ENCODE measurements at places on chromosomes 16 and 17.

GRCh38 chr16:81632392-81633146 lies 146.5 kb upstream of the PLCG2 start:
- DNase-seq, result no peak

GRCh38 chr17:55386796-55387332 lies 34.8 kb downstream of the MMD start:
- no peak for DNase-seq

- DNase-seq, result no peak
These were observed 142.4 kb upstream of the SOX9 start for GRCh38 chr17:71978435-71978834.

GRCh38 chr16:72060405-72060804 lies 2.6 kb upstream of the HPR start:
- no peak for DNase-seq

DNA sequence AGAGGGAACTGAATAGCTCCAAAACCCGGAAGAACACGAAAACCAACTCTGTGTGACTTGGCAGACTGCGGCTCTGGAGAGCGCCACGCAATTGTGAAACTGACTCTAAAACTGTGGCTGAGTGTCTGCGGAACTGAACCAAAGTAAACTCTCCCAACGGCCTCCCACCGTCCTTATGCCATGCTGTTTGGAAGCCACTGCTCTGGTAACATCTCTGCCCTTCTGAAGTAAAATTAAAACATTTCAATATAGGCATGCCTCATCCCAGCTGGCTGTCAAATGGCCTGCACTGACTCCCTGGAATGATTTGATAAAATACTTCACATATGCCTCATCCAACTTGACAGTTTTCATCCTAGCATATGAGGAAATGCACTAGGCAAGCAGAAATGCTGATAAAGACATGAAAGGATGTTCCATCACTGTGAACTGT lies 70.2 kb downstream of the PARN start:
- no peak for DNase-seq

DNA sequence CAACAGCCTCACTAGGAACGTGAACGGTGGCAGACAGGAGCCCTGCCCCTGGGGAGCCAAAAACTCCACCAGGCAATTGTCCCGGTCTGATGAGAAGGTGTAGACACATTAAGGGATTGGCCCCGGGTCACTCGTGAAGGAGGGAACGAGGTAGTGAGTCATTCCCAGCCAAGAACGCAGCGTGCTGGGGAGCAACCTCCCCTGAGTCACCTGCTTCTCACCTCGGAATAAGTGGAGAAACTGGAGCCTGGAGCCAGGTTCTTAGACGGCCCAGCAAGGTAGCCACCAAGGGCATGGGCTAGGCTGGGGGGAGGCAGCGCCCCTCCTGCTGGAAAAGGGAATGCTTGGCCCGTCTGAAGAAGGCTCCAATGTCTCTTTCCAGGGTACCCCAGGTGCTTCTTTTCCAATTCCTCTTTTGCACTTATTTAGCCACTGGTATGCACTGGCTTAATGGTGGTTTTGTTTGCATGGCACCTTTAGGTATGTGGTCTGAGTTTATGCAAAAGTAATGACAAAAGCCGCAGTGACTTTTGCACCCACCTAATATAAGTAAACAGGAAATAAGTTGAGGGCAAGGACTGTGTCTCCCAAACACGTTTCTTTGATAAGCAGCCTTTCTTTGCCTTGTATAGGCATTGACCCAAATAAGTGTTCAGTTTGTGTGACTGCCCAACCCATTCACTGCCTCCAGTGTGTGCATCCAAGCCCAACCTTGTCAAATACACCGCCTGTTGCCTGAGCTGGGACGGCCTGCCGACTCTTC lies 1.8 kb upstream of the HELZ start:
- DNase-seq, result no peak

All from SK-N-SH (cell line).